Stimulated activated CD8-positive, alpha-beta memory T cell treated with anti-CD3 and anti-CD28 coated beads, Interleukin-7, amount 100 ng/mL, for 1 hour (primary cell): ENCODE measurements at places on chromosomes 3 and 15.

DNA sequence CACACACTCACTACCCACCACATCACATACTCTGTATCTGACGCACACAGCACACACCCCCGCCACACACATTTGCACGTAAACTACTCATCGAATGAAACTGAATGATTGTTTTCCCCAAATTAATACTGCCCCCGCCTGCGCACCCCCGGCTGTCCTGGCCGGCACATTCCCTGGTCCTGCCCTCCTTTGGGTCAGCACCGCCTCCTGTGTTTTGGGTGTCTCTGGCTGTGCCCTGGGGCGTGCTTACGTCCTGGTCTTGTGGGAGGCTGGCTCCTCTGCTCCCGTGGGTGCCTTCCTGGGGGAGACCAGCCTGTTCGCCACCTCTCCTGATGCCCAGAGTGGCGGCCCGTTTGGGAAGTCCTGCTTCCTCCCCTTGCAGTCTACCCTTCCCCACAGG is 30.2 kb downstream of the APBA2 start:
- DNase-seq = no peak

GRCh38 chr3:190566043-190566933 is 52.4 kb downstream of the IL1RAP start:
- no peak for DNase-seq

- no peak for DNase-seq
Measured at GRCh38 chr3:134721214-134721613, 70.4 kb upstream of the KY start.

DNA sequence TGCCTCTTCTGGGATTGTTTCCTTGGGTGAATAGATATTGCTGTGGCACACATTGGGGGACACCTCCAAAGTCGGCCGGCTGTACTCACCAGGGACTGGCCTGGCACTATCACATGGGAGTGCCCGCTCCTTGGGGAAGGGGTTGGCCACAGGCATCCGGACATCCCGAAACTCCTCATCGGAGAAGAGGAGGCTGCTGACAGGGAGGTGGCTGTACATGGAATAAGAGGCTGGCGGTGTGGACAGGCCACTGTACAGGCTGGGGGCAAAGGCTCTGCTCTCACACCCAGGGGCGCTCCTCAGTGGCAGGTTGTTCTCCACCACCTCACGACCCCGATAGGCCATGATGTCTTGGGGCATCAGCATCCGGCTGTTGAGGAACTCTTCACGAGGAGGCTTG is 15.7 kb downstream of the BCL6 start:
- DNase-seq = no peak

DNA sequence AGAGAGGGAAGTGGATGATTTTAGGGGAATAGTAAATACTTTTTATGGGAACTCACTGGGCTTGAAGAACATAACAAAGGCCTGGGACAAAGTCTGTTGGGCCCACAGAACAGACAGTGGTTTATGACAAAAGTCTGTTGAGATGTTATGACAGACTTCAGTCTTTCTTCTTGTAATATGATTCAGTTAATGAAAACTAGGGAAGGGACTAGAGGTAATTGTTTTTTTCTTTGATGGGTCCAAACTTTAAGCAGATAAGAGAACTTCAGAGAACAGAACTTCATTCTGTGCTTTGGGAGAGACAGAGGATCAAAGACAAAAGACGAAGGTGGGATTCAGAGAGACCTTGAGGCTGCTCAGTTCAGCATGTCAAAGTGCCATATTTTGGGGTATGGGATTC is 9.3 kb downstream of the CRYBG3 start:
- DNase-seq = no peak

- DNase-seq = no peak
Measured at GRCh38 chr3:127131424-127132170, 61.3 kb upstream of the PRR23E start.

GRCh38 chr3:39415983-39416382 is 9.5 kb downstream of the RPSA start:
- DNase-seq = no peak

- DNase-seq = no peak
Measured at GRCh38 chr3:178063461-178063860, 472.8 kb upstream of the KCNMB2 start.

GRCh38 chr3:135197856-135198255 is 402.8 kb downstream of the EPHB1 start:
- no peak for DNase-seq

- DNase-seq = no peak
Measured at GRCh38 chr15:99632521-99632920, 66.7 kb downstream of the MEF2A start.

DNA sequence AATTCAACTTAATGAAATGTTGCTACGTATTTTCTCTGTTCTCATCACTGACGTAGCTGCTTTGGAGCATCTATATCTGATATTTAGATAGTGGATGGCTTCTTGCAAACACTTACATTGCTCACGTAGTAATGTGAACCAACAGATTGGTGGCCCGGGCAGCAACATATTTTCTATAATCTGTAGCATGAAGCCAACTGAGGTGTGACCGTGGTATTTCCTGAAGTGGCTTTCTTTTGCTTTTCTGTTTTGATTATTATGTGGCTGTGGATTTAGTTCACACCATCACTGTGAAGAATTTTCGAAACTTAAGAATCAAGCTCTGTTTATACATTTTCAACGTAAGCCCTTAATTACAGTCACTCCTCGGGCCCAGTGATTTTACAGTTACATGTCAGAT is 288.5 kb downstream of the LPP start:
- no peak for DNase-seq

DNA sequence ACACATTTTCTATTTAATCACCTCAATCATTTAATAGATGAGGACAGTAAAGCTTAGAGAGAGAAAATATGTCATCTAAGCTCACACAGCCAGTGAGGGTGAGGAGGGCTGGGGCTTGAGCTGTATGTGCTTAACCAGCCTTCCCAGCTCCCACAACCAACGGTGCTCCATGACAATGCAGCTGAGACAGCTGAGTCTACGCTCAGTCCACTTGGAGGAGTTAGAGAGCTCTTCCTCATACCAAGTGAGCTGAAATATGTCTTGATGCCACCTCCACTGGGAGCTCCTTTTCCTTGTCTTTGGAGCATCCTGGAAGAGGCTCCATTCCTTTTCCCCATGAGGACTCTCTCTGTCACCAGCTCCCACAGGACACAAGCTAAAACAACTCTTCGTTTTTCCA is 9.3 kb downstream of the HOMER2 start:
- DNase-seq = no peak

- no peak for DNase-seq
Measured at GRCh38 chr3:16200411-16200810, 25.9 kb downstream of the GALNT15 start.

DNA sequence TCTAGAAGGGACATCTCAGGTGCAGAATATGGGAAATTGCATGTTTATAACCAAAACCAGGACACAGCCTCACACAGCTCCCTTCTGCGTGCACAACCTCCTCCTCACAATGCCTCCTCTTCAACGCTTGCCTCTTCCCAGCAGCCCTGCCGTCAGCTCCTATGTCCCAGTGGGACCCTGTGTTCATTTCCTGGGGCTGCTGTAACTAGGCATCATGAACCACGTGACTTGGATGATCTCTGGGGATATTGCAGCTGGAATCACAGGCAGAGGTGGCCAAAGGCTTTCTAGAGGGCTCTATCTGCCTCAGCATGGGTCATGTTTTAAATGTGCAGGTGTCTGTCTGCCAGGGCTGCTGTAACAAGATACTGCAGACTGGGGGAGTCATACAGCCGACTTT is 375.3 kb downstream of the OCA2 start:
- no peak for DNase-seq

- no peak for DNase-seq
Measured at GRCh38 chr3:101976473-101976872, 127.2 kb downstream of the NFKBIZ start.

DNA sequence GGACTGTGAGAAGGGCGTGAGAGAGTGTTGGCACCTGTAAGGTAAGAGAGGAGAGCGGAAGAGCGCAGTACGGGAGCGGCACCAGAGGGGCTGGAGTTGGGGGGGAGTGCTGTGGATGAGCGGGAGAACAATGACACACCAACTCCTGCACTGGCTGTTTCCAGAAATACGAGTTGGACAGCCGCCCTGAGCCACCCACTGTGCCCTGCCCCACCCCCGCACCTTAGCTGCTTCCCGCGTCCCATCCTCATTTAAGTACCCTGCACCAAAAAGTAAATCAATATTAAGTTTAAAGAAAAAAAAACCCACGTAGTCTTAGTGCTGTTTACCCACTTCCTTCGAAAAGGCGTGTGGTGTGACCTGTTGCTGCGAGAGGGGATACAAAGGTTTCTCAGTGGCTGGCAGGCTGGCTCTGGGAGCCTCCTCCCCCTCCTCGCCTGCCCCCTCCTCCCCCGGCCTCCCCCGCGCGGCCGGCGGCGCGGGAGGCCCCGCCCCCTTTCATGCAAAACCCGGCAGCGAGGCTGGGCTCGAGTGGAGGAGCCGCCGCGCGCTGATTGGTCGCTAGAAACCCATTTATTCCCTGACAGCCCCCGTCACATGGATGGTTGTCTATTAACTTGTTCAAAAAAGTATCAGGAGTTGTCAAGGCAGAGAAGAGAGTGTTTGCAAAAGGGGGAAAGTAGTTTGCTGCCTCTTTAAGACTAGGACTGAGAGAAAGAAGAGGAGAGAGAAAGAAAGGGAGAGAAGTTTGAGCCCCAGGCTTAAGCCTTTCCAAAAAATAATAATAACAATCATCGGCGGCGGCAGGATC is at the start of gene SOX2:
Gene SOX2, plus strand, starts transcription at position 601 of the 811 bp plus-strand sequence. CDS start 436 bp downstream, outside the sequence.
- DNase-seq = no peak

- DNase-seq = no peak
Measured at GRCh38 chr3:23136054-23136453, 67.1 kb upstream of the UBE2E2 start.
